Hematopoietic multipotent progenitor cell treated with erythropoietin and hydrocortisone succinate and interleukin-3 and kit ligand, for 8 days (in vitro differentiated cells): ENCODE measurements at places on chromosomes 4 and X.

GRCh38 chr4:1137850-1138249 lies 24.5 kb upstream of the RNF212 start:
- no peak for DNase-seq

GRCh38 chrX:41095908-41096307 lies 10.7 kb downstream of the USP9X start:
- no peak for DNase-seq

- DNase-seq = no peak
Observed at GRCh38 chrX:117680286-117680685, 436.3 kb downstream of the KLHL13 start.

DNA sequence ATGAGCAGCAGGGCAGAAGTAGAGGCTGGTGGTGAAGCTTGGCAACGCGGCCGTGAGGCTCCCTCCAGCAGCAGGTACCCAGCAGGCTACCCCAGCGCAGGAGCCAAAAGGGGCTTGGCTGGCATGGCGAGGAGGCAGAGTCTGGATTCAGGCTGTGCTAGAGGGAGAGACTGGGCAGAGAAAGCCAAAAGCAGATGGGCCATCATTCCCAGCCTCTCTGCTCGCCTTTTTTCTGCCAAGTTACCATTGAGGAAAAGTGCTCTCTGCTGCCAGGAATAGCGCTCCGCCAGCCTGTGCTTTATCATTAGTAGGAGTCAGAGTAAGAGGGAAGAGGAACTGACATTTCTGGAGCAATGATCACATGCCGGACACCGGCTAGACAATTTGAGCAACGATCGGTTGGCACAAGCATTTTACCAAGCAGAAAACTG lies 28.7 kb upstream of the MAP3K15 start:
- no peak for DNase-seq

DNA sequence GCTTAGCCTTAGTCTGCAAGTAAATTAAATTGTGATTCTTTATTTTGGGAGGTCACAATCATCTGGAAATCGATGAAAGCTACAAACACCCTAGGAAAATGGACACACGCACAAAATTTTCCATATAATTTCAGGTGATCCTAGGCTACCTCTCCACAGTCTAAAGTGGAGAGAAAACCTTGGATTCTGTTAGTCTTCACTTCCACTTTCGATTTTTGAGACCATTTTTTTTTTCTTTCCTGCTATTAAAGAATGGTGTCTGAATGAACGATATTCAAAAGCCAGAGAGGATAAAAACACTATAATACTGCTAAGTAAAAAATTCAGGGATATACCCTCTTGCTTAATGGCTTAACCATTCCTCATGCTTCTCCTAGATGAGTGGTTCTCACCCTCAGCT lies 1.7 kb downstream of the FBXL5 start:
- DNase-seq = no peak

- DNase-seq = no peak
Observed at GRCh38 chr4:10535912-10536311, 78.7 kb upstream of the ZNF518B start.

DNA sequence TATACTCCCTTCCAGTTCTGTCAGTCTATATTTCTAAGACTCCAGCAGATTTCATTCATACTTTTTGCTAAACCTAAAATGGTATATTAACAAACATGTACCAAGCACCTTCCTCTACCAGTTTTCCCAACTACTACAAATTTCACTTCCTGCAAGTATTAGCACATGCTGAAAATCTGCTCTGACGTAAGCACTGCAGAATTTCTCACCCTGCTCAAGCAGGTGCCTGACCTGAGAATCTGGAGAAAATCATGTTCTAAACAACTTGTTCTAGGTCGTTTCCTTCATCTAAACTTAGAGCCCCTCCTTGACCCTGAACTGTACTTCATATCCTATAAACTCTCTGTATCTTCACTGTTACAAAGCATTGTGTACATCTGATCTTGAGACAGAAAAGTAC lies 380.7 kb upstream of the NOCT start:
- DNase-seq = no peak

DNA sequence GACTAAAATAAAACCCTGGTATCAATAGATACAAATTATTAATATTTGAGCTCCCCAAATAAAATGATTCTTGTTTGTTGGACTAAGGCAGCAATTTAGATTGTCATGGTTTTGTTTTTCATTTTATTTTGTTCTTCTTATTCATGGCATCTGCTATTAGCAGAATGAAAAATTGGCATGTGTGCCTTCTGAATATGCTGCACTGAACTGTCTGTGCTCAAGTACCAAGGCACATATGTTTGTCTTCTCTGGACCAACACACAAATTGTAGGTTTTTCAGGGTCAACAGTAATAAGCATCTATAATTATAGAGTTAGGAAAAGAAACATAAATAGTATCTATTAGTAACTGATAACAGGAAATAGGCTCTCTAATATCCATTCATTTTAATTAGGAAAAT lies 121.1 kb downstream of the BANK1 start:
- DNase-seq = no peak

GRCh38 chr4:126890994-126891393 lies 741.8 kb upstream of the INTU start:
- no peak for DNase-seq

DNA sequence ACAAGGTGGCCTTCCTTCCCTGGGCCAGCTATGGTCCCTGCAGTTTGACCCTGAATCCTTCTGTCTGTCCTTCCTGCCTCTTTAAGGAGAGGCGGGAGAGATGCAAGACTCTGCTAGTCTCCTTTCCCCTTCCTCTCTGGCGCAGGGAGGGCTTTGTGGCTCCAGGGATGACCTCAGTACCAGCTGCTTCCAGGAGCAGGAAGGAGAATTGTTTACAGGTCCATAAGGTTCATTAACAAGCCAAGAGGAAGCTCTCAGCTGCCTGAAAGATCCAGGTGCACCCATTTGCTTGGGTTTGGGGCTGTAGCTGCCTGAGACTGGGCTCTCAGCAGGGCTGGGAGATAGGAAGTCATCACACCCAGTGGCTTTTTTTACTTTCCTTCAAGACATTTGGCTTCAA lies 4.0 kb upstream of the FATE1 start:
- DNase-seq = no peak

- no peak for DNase-seq
Observed at GRCh38 chr4:67480810-67481209, 64.5 kb downstream of the CENPC start.

GRCh38 chr4:164989471-164989870 lies 12.0 kb upstream of the TRIM61 start:
- DNase-seq = no peak

DNA sequence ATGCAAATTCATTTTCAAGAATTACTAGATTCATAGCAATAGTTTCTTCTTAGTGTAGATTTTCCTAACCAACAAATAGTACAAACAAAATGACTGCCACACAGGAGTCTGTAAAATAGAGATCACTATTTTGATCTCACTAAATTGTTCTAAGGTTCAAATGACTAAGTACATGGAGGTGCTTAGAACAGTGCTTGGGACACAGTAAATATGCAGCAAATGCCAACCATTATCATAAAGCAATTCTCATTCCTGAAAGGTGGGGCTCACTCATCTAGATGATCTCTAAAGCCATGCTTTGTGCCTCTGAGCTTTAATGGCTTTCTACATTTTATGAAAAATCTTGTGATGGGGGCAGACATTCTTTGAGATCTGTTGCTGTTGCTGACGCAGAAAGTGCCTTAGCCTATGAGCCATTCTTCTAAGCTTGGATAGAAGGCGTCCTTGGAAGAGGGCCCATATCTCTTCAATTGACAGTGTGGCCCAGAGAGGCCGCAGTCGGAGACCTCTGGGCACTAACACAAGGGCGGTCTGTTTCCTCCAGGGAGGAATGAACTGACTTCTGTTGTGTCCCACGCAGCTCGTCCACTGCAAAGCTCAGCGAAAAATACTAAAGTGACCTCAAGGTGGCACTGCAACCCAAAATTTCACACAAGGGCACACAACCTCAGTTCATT lies 23.5 kb downstream of the TLR10 start:
- DNase-seq = peak; percentile 72

GRCh38 chrX:107123750-107124149 lies 5.1 kb upstream of the RBM41 start:
- DNase-seq = no peak

- no peak for DNase-seq
Observed at GRCh38 chr4:47442980-47443379, 20.5 kb downstream of the COMMD8 start.

GRCh38 chr4:1713003-1713851 lies 1.1 kb upstream of the SLBP start:
- DNase-seq = no peak

DNA sequence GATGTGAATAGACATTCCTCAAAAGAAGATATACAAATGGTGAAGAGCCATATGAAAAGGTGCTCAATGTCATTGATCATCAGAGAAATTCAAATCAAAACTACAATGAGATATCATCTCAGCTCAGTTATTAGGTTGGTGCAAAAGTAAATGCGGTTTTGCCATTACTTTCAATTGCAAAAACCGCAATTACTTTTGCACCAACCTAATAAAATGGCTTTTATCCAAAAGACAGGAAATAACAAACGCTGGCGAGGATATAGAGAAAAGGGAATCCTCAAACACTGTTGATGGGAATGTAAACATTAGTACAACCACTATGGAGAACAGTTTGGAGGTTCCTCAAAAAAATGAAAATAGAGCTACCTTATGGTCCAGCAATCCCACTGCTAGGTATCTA lies 5.1 kb downstream of the CLIC2 start:
- no peak for DNase-seq

DNA sequence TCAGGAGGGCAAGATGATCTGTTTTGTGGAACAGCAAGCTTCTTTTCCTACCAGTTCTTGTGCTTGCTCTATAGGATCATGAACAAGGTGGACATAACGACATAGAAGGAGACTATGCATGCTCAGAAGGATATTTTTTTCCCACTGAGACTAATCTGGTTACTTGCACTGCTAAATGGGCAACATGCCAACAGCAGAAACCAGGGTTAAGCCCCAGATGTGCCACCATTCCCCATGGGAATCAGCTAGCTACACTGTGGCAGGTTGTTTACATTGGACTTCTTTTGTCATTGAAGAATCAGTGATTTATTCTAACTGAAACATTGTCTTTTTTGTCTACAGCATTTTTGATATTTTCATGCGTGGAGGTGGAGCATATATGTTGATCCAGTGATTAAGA lies 165.6 kb downstream of the C4orf33 start:
- no peak for DNase-seq

DNA sequence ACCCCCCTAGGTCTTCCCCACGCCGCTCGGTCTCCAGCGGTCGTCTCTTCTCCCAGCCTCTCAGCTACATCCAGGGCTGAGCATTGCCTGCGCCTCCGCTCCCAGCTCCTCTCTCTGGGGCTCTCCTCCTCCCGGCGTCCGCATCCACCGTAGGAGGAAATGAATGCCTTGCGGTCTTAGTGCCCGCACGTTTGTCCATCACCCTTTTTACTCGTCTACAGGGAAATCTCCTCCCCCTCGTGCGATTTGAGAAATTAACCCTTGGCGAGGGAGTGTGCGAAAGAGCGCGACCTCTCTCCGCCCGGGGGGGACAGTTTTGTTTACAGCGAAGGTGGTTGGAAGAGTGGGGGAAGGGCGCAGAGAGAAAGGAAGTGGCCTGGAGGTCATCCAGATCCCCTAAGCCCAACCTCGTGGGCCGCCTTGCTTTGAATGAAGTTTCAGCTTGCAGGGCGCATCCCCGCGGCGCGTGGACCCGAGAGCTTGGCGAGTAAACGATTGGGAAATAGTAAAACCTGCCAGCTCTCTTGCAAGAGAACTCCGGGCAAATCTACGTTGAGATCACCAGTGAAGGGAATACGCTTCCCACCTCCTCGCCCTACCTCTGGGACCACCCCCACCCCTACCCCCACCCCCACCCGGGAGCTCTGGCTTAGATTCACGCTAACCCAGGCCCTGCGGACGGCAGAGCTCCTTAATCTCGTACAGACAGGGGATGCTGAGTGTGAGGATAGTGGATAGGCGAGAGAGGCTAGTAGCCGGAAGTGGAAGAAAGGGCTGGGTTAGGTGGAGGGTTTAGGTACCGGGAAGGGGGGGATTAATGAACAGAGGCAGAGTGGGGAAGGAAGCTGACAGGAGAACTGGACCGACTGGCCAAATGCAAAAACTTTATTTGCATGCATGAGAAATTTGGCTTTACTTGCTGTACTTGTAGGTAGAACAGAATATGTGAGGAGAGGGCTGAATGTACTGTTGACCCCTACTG lies at the start of gene ELOVL6:
TSS of gene ELOVL6 (minus strand) at position 181 of the 982 bp plus-strand sequence. CDS start 280 bp downstream, outside the sequence.
- peak; percentile 94 for DNase-seq

- no peak for DNase-seq
Observed at GRCh38 chr4:4859799-4860599, 534 bp downstream of the MSX1 start.

DNA sequence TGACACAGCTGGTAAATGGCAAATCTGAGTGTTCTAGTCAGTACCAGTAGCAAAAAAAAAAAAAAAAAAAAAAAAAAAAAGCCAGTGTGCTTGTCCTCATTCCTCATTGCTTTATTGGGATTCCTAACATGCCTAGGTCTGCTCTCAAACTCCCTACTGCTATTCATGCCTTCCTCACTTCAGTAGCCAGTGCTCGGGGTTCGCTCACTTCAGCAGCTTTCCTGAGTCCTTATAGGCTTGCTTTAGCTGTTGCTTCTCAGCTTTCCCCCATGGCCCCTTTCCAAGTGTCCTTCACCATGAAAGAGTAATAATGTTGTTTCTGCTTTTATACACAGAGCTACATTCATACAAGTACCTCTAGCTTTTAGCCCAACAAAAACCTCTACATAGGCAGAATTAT lies 30.8 kb downstream of the SLITRK2 start:
- no peak for DNase-seq

DNA sequence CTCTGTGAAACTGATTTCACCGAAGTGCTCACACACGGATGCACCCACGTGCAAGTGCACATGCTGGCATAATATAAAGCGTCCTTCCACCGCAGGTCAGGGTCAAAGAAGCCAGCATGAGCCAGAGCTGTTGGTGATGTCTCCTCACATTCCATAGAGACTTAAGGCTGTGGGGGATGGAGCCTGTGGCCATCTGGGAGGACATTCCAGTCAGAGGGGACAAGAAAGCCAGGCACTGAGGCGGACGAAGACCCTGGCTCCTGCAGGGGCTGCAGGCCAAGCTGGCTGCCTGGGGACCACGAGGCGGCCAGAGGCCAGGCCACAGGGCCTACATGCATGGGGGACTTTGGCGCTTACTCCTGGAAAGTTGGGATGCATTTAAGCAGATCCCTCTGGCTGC lies 7.7 kb downstream of the RNF212 start:
- no peak for DNase-seq

DNA sequence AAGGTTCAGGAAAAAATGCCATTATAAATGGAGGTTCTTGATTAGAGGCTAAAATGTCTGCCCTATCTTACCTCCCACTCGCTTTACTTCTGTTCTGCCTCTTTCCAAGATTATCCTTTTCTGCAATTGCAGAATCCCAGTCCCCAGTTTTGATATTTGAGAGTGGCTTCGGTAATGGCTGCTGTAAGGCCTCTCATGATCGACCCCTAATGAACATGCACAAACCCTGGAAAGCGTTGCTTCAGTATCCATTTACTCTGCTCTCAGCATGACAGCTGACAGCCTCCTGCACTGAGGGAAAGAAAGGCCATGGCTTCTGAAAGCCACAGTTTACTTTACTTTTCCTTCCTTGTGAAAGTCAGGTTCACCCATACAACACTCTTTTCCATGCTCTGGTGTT lies 325.4 kb upstream of the GALNT7 start:
- no peak for DNase-seq
